ENCODE measurements at places on chromosomes 7 and 10.

GRCh38 chr7:143485500-143485899 is 7.8 kb downstream of the TAS2R41 start:
- no peak overlapping the region for H3K4me3 ChIP-seq
- no peaks in the 10 kb centered on the region for H3K27me3 ChIP-seq
- H3K36me3 ChIP-seq: no peaks in the 10 kb centered on the region
- DNase-seq: no peak
- no peaks in the 10 kb centered on the region for H3K4me1 ChIP-seq

DNA sequence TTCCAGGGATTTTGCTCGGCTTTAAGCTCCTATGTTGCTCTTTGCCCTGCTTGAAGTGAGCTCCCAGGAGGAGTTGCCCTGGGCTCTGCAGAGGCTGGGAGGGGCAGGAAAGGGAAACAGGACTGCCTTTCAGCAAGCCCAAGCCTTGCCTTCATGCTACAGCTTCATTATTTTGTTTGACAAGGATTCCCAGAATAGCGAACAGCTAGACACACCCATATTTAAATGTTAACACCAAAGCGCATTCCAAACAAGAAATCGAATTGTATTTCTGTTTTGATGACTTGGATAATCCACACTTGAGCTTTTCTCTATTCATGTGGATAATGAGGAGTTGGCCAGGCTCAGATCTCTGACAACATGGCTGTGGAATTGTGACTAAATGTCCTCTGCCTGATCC is 6.3 kb downstream of the KIAA1217 start:
- no peaks in the 10 kb centered on the region for H3K27me3 ChIP-seq
- no peak for DNase-seq
- no peaks in the 10 kb centered on the region for H3K36me3 ChIP-seq

DNA sequence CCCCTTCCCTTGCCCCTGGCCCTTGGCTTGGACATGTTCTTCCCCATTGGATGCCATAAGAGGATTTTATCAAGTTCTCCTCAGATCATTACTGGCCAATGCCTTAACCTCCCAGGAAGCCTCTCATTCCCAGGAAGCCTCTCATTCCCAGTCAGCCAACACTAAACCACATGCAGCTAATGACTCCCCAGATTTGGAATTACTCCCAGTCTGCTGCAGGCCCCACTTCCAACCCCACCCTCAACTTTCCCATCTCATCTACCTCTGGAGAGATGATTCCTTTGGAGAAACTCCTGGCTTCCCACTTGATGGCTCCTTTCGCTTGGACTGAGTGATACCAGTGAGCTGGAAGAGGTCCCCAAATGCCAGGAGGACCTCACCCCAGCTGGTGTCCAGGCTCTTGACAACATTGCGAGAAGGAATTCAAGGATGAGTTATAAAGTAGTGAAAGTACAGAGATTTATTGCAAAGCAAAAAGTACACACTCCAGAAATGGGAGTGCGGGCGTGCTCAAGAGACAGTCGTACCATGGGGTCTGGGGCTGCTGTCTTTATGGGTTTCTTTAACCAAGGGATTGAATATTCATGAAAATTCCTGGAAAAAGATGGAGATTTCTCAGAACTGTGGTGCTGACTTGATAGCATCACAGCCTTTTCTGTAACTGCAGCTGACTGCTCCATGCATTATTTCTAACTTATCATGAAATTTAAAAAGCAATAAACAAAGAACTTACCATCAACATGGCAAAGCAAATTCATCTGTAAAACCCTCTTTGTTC is 117.2 kb upstream of the ADCY1 start:
- no peaks in the 10 kb centered on the region for H3K4me1 ChIP-seq
- H3K27ac ChIP-seq: no peak overlapping the region
- H3K36me3 ChIP-seq: no peaks in the 10 kb centered on the region
- DNase-seq: no peak
- no peaks in the 10 kb centered on the region for H3K27me3 ChIP-seq
- H3K4me3 ChIP-seq: no peak overlapping the region

GRCh38 chr10:124996127-124996853 is 54.4 kb downstream of the ZRANB1 start:
- H3K27ac ChIP-seq: no peak overlapping the region
- peaks cover 70% of the 10 kb centered on the region for H3K36me3 ChIP-seq
- H3K27me3 ChIP-seq: no peaks in the 10 kb centered on the region
- H3K4me3 ChIP-seq: no peak overlapping the region

DNA sequence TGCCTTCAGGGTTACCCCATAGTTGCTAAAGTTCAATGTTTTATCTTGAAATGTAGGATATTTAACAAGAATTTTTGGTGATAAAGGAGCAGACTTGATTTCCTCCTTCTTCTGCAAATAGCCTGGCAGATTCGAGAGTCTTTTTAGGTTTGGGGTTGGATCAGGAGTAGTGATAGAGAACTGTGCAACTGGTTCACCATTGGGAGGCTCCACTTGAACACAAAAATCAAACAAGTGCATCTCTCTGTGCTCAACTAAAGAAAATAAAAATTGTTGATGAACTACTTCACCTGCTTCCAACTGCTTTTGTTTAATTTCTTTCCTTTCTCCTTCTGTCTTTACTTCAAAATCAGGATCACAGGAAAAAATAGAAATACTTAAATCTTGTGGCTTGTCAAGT is 58.5 kb downstream of the MACC1 start:
- H3K27me3 ChIP-seq: no peaks in the 10 kb centered on the region
- H3K4me3 ChIP-seq: no peak overlapping the region
- H3K27ac ChIP-seq: peak overlapping the region; percentile 53
- no peaks in the 10 kb centered on the region for H3K4me1 ChIP-seq
- no peak for DNase-seq

DNA sequence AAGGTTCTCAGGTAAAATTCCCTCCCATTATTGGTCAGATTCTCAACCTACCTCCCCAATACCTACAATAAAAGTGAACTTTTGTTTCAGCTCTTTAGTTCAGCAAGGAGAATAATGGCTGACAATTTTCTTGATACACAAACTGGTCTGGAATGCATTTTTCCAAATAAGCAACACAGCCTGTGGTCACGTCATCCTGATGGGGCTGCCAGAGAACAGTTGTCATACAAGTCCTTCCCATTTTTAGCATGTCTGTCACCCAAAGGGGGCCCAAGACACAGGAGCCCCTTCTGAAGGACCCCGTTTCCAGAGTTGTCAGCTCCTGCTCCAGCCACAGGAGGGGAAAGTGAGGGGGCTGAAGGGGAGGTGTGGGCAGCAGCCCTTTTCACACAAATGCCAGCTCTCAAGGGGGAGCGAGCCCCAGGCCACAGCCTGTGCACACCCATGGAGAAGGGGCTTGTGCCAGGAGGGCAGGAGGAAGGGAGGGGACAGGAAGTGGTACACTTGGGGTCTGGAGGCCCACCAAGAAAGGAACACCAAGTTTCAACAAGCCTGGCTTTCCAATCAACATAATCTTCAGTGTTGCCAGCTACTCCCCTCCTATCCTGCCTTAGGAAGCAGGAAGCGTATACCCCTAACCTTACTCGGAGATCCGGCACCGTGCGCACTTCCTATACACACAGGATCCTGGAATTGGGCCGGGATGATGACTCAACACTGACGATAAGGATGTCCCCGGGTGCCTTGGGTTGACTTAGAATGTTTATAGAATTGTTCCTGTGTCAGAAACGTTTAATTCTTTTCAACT is 43.4 kb upstream of the PDLIM1 start:
- peaks cover 95% of the 10 kb centered on the region for H3K36me3 ChIP-seq
- peak overlapping the region; percentile 65 for H3K27ac ChIP-seq
- no peak overlapping the region for H3K4me3 ChIP-seq
- H3K4me1 ChIP-seq: no peaks in the 10 kb centered on the region

GRCh38 chr10:5488272-5489161 is 10.9 kb downstream of the CALML5 start:
- H3K4me1 ChIP-seq: no peaks in the 10 kb centered on the region
- peak overlapping the region; percentile 41 for H3K27ac ChIP-seq
- no peak for DNase-seq
- no peaks in the 10 kb centered on the region for H3K27me3 ChIP-seq
- H3K36me3 ChIP-seq: no peaks in the 10 kb centered on the region

DNA sequence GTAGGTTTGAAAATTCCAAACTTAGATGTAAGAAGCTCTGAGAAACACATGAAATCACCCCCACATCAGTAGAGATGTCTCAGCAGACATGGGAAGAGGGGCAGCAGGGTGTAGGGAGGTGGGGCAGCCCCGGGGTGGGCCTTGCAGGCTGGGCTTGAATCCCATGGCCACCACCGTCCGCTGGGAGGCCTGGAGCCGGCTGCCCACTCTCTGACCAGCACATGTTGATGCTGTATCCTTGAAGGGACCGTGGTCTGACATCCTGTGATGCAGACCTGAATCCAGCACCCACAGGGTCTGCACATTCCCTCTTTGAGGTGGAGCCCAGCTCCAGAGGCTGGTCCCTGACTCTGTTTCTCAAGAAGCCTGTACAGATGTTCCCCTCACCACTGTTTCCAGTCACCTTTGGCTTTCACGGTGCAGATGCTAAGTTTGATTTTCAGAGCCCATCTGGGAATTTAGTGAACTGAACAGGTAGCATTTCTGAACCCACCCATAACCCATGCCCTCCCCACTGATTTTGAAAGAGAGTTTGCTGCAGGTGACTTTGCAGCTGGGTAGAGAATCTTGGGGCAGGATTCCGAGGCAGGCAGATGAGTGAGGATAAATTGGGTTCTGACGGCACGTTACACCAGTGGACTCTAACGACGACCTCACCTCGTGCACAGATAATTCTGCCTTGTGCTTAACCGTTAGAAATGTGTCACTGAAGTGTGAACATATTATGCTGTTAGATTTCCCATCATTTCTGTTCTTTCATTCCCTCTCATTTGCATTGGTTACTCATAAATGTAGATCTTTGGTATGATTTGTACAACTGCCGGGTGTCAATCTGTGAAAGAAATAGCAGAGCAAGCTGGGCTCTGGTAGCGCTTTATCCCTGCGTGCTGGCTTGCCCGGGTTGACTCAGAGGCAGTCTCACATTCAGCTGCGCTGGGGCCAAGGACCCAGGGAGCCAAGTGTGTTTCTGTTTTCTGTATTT is 45.7 kb downstream of the IKZF1 start:
- no peaks in the 10 kb centered on the region for H3K27me3 ChIP-seq
- DNase-seq: no peak
- H3K27ac ChIP-seq: no peak overlapping the region
- H3K4me3 ChIP-seq: no peak overlapping the region

- no peaks in the 10 kb centered on the region for H3K27me3 ChIP-seq
- H3K36me3 ChIP-seq: no peaks in the 10 kb centered on the region
- H3K4me3 ChIP-seq: no peak overlapping the region
- no peak overlapping the region for H3K27ac ChIP-seq
- no peaks in the 10 kb centered on the region for H3K4me1 ChIP-seq
These were observed 80.7 kb upstream of the STEAP4 start for GRCh38 chr7:88387368-88387767.

DNA sequence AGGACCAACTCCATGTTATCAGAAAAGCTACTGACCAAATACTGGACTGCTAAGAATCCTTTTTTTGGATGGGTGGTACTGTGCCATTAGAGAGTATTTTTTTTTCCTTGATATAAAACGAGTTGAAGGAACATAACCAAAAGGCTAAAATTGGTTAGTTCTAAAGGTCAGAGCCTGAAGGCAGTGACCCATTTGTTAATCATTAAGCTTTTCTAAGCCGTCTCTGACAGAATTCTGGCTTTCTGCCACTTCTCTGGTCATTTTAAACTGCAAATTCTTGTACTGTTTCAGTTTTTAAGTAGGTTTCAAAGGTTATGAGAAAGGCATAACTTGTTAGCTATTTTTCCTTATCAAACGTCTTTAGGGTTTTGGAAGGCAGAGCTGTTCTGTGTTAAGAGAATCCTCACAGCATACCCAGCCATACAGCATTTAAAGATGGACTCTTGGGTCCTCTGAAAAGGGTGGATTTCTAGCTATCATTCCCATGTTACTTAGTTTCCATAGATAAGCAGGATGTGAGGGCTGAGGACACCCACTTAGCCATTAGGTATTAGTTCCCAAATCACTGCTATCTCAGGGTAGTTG is 196.8 kb downstream of the RNLS start:
- peak overlapping the region; percentile 79 for H3K27ac ChIP-seq
- H3K36me3 ChIP-seq: no peaks in the 10 kb centered on the region
- H3K4me3 ChIP-seq: no peak overlapping the region
- no peaks in the 10 kb centered on the region for H3K27me3 ChIP-seq

- H3K4me3 ChIP-seq: no peak overlapping the region
- H3K27ac ChIP-seq: no peak overlapping the region
- no peaks in the 10 kb centered on the region for H3K4me1 ChIP-seq
- no peak for DNase-seq
These were observed 56.2 kb upstream of the PPP2R2D start for GRCh38 chr10:131844529-131845084.

- no peak overlapping the region for H3K4me3 ChIP-seq
- H3K27me3 ChIP-seq: no peaks in the 10 kb centered on the region
- H3K4me1 ChIP-seq: peaks cover 8% of the 10 kb centered on the region
- H3K36me3 ChIP-seq: no peaks in the 10 kb centered on the region
- H3K27ac ChIP-seq: no peak overlapping the region
- no peak for DNase-seq
These were observed 36.2 kb downstream of the SYPL1 start for GRCh38 chr7:106075937-106076336.

- peaks cover 5% of the 10 kb centered on the region for H3K36me3 ChIP-seq
- no peaks in the 10 kb centered on the region for H3K4me1 ChIP-seq
- no peak overlapping the region for H3K27ac ChIP-seq
- no peaks in the 10 kb centered on the region for H3K27me3 ChIP-seq
These were observed 8.0 kb downstream of the OPN1SW start for GRCh38 chr7:128767475-128768110.

GRCh38 chr10:3783316-3783681 is 1.7 kb downstream of the KLF6 start:
- no peaks in the 10 kb centered on the region for H3K27me3 ChIP-seq
- peaks cover 13% of the 10 kb centered on the region for H3K36me3 ChIP-seq
- peak overlapping the region; percentile 99 for H3K27ac ChIP-seq
- H3K4me1 ChIP-seq: no peaks in the 10 kb centered on the region
- DNase-seq: no peak

GRCh38 chr10:69577268-69578232 is 4.3 kb upstream of the NEUROG3 start:
- H3K4me1 ChIP-seq: peaks cover 26% of the 10 kb centered on the region
- peaks cover 85% of the 10 kb centered on the region for H3K27me3 ChIP-seq
- no peak overlapping the region for H3K27ac ChIP-seq
- no peak for DNase-seq
- H3K36me3 ChIP-seq: no peaks in the 10 kb centered on the region

GRCh38 chr10:2978111-2978510 is 89.2 kb upstream of the PFKP start:
- no peaks in the 10 kb centered on the region for H3K36me3 ChIP-seq
- DNase-seq: no peak
- H3K27ac ChIP-seq: no peak overlapping the region
- H3K4me1 ChIP-seq: no peaks in the 10 kb centered on the region
- H3K27me3 ChIP-seq: no peaks in the 10 kb centered on the region

Data from tibial nerve (tissue), 4 donors.